NCI-H446 (cell line): ENCODE measurements at places on chromosomes 4 and X.
A peak's percentile ranks its signal among the peaks of the same experiment; 100 is the strongest.

- no peak for DNase-seq
Measured at GRCh38 chr4:61923179-61923578, 723.1 kb downstream of the ADGRL3 start.

DNA sequence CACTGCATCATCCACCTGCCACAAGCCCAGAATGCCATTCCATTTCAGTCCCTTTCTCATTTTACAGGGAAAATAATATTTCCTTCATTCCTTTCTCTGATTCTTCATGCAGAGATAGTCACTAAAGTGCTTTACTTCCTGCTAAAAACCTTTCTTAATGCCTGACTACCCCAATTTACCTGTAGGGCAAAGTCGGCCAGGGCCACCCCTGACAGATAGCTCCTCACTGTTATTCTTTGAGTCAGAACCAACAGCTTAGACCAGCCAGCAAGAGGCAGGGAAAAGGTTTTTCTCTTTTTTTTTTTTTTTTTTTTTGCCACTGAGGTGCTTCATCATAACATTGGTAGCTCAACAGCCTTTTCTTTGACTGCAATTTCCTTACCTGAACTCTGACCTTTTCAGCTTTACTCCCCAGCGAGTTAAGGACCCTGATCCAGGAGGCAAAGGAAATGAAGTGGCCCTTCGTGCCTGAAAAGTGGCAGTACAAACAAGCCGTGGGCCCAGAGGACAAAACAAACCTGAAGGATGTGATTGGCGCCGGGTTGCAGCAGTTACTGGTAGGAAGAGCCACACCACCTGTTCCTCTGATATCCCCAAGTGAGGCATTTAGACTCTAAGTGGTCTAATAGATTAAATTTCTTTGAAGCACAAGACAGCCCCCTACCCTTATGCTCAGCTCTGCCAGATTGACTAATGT lies 85.0 kb downstream of the ALPK1 start:
- DNase-seq = no peak

GRCh38 chrX:143634663-143635455 lies 1.0 kb downstream of the SLITRK4 start:
- no peak for DNase-seq

GRCh38 chrX:56785442-56785841 lies 56.4 kb downstream of the NBDY start:
- DNase-seq = no peak

DNA sequence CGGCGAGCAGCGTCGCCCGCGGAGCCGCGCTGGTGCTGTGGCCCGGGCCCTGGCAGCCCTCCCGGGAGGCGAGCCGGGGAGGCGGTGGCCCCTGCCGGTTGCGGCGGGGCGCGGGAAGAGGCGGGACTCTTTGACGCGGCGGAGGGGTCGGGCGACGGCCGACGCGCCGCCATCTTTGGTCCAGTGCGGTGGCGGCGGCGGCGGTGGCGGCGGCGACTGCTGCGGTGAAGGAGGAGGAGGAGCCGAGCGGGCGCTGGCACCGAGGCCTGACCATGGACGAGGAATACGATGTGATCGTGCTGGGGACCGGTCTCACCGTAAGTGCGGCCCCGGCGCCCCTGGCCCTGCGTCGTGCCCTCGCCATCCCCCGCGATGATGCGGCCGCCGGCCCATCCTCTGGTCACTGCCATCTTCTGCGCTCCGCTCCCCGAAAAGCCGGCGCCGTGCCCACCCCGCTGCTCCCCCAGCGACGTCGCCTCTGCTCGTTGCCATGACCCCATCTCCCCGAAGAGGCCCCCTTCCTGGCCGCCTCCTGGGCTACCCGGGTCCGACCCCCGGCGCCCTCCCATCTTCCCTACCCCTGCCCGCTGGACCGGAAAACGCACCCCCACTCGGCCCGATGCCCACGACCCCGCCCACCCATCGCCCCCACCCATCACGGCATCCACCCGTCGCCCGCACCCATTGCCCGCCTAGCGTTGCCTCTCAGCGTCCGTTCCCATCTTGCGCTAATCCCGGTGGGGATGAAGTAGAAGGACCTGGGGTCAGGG lies at the start of gene GDI1:
Gene GDI1, plus strand, starts transcription at position 172 of the 770 bp plus-strand sequence. Its CDS starts 101 bp downstream, at position 273.
- DNase-seq = peak; percentile 5

GRCh38 chrX:12871257-12871656 lies 4.4 kb downstream of the TLR7 start:
- no peak for DNase-seq

GRCh38 chr4:94762326-94762725 lies 4.6 kb downstream of the BMPR1B start:
- no peak for DNase-seq

- no peak for DNase-seq
Measured at GRCh38 chrX:19096586-19096985, 25.7 kb downstream of the ADGRG2 start.

DNA sequence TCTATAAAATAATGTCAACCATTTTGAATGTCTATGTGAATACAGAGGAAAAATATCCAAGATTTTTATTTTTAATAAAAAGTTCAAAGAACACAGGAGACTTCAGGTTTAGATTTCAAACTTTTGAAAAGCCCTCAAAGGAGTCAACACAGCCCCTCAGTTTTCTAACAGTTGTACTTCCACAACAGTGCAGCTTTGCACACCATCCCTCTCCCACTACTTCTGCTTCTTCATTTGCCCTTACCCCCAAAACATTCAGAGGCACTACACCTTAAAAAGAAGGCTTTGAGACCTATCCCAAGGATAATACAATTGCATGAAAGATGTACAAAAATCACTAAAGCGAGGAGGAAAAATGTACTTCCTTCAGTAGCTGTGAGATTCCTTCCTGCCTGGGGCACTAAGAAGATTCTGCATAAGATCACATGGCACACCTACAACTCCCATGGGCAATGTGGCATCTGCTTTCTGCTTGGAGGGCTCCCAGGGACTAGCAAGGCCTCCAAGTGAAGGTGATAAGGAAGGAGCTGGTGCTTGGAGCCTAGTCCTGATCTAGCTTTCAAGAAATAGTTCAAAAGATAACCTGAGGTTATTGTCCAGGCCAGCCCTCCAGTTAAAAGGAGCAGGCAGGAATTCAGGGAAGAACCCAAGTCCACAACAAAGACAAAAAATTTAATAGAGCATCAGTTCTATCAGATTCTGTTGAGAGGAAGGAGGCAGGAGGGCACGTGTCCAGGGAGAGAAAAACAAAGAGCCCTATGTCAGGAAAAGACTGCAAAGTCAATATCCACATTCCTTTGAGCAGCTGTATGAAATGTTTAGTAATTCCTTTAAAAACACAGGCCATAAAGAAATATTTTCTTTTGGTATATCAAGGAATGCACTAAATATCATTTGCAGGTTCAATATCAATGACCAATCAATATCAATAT lies 19.1 kb downstream of the ARAP2 start:
- no peak for DNase-seq

- no peak for DNase-seq
Measured at GRCh38 chrX:13078739-13079444, 34.5 kb upstream of the FAM9C start.

DNA sequence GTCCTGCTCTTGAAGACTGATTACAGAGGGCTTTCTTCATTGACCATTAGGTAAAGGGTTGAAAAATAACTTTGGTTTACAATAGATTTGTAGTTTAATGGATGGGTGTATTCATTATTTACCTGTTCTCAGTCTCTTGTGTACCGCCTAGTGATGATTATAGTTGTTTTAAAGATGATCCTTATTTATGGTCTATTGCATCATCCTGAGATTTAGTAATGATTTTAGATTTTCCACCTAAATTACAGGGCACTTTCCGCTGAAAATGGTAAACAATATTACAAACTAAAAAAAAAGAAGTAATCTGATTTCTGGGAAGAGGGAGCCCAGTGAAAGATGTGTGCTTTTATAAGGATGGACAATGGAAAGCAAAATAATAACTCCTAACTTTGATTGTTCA lies 78.4 kb upstream of the TMEM33 start:
- DNase-seq = no peak

GRCh38 chr4:6337331-6337935 lies 67.8 kb downstream of the WFS1 start:
- DNase-seq = no peak

- DNase-seq = no peak
Measured at GRCh38 chr4:177968817-177969442, 526.7 kb upstream of the AGA start.

- DNase-seq = no peak
Measured at GRCh38 chr4:1777822-1778641, 15.1 kb upstream of the FGFR3 start.

GRCh38 chrX:48492293-48492910 lies 16.4 kb upstream of the PORCN start:
- no peak for DNase-seq

- DNase-seq = no peak
Measured at GRCh38 chrX:131703646-131704045, 159.8 kb downstream of the OR13H1 start.

DNA sequence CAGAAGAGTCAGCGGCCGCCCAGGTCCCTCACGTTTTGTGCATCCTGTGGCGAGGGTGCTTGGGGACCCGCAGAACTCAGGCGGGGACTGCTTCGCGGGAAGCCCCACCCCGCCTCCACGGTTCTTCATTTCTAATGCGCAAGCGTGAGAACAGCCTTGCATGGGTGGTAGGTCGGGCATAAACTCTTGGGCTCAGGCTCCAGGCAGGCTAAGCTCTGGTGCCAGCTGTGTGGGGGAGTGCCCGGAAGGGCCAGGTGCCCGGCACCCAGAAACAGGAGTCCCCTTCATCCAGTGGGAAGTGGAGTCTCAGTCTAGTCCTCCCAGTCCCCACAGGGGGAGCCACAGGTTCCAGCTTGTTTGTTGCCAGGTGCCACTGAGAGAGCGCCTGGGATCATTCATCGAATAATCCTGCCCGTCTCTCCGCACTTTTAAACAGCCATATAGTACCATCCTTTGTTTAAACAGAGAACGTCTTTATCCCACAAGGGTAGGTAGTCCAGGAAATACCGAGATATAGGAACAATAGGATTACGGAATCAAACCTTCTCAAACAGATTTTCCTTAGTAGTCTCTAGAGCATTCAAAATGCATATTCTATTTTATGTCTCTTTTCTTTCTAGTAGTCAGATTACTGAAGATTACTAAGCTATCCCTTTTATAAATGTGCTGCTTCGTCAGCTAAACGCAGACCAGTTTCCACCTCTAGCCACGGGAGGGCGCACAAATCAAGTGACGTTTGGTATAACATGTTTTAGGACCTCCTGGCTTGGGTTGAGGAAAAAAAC lies 12.7 kb upstream of the RBBP7 start:
- DNase-seq = peak; percentile 81

- DNase-seq = no peak
Measured at GRCh38 chr4:145177511-145177905, 2.9 kb downstream of the OTUD4 start.

DNA sequence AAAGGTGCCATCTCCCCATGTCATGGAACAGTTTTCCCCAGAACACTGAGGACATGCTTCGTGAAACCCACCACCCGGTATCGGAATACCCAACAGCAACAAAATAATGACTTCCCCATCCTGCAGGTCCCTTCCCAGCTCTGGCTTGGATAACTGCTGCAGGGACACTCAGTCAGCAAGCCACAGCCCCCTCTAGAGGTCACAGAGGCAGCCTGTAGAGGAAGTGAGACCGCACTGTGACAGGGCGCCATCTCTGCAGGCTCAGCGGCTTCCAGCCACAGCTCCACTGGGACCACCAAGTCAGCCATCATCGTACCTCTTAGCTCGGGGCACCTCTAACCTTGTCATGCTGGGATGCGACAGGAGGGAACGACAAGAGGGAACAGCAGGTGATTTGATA lies 315.9 kb downstream of the LDB2 start:
- DNase-seq = no peak

GRCh38 chr4:173801876-173802661 lies 272.0 kb upstream of the HAND2 start:
- no peak for DNase-seq

DNA sequence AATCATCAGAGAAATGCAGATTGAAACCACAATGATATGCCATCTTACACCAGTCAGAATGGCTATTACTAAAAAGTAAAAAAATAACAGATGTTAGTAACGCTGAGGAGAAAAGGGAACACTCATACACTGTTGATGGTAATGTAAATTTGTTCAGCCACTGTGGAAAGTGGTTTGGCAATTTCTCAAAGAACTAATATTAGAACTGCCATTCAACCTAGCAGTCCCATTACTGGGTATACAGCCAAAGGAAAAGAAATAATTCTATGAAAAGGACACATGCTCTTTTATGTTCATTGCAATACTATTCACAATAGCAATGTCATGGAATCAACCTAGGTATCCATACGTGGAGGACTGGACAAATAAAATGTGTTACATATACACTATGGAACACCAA lies 566.3 kb downstream of the STPG2 start:
- DNase-seq = peak; percentile 60

GRCh38 chrX:129472116-129472515 lies 51.2 kb downstream of the SMARCA1 start:
- DNase-seq = no peak

- DNase-seq = no peak
Measured at GRCh38 chr4:110347805-110348204, 128.2 kb upstream of the ENPEP start.

GRCh38 chrX:10111364-10112148 lies 45.2 kb upstream of the CLCN4 start:
- DNase-seq = no peak

- no peak for DNase-seq
Measured at GRCh38 chrX:48894891-48895290, 2.7 kb downstream of the TIMM17B start.

DNA sequence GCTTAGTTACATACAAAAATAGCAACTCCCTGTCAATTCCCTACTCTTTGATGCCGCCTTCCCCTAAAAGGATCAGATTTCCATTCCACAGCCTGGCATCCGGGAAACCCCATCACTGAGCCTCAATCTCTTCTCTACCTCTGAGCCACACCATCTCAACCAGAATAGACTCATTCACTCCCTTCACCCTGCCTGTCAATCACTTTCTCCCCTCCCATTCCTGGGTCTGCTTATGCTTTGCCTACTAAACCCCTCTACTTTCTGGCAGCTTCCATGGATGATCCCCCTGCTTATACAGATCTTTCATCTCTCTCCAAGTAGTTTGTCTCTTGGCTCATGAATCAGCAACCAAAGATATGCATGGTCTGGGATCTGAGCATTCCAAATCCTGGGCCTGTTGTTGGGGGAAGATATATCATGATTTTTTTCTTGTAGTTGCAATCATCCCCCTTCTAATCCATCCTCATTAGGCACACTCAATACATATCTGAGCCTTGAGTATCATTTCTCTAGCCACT lies 2.6 kb downstream of the AMER1 start:
- no peak for DNase-seq

DNA sequence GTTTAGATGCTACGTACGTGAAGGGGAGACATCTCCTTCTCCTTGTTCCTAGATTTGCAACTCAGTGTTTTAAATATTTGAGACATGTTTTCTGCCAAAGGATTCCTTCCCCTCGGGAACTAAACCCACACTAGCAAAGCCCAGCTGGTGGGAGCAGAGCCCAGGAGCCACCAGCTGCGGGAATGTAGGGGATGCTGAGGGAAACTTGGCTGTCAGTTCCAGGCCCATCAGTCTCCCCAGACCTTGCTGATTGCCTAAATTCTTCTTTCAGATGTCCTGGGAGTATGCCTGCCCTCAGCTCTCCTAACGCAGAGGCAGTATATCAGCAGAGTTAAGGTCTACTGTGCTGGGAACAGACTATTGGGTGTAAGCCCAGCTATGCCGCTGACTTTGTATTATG lies 630.0 kb upstream of the TENM3 start:
- no peak for DNase-seq

- no peak for DNase-seq
Measured at GRCh38 chr4:2103843-2104547, 44.9 kb downstream of the NAT8L start.

- DNase-seq = no peak
Measured at GRCh38 chr4:29304595-29304994, 1415.6 kb upstream of the PCDH7 start.
